ENCODE measurements at places on chromosomes 3 and 15. TPM values are rescaled to one million over a fixed set of nuclear protein-coding genes. Genes with fewer than 3 reads are reported as not detected.

DNA sequence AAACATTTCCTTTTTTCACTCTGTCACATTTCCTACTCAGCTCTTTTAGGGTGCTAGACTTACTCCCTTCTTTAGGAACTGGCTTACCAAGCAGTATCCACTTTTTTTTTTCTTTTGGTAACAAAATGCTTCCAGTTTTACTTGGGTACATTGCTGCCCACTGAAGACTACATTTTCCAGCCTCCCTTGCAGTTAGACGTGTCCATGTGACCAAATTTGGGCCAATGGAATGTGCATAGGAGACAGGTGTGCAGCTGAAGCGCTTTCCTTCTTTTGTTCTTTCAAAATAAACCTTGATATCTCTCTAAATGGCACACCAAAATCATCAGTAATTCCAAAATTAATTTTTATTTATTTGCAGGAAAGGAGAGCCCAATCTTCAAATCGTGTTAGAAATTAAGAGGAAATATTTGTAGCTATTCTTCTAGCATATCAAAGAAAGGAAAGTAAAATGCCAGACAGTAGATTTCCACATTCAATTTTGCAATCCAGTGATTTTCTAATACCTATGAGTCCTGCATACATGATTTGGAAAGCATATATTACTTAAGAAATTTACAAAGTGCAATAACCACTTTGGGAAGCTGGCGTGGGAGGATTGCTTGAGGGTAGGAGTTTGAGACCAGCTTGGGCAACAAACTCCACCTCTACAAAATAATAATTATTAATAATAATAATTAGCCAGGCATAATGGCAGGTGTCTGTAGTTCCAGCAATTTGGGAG is 422.0 kb upstream of the FRG2C start:
- H3K27ac ChIP-seq: no peak overlapping the region
- no peaks in the 10 kb centered on the region for H3K36me3 ChIP-seq
- H3K4me3 ChIP-seq: no peak overlapping the region
- DNase-seq: no peak
- H3K4me1 ChIP-seq: no peaks in the 10 kb centered on the region

GRCh38 chr3:31815006-31815405 is 166.1 kb downstream of the OSBPL10 start:
- no peaks in the 10 kb centered on the region for H3K36me3 ChIP-seq
- no peaks in the 10 kb centered on the region for H3K27me3 ChIP-seq
- no peak overlapping the region for H3K4me3 ChIP-seq
- H3K4me1 ChIP-seq: peaks cover 11% of the 10 kb centered on the region
- DNase-seq: no peak

GRCh38 chr3:12751571-12751970 is 7.5 kb downstream of the TMEM40 start:
- H3K4me3 ChIP-seq: no peak overlapping the region
- H3K4me1 ChIP-seq: peaks cover 4% of the 10 kb centered on the region
- no peaks in the 10 kb centered on the region for H3K27me3 ChIP-seq
- H3K36me3 ChIP-seq: no peaks in the 10 kb centered on the region
- no peak overlapping the region for H3K27ac ChIP-seq

DNA sequence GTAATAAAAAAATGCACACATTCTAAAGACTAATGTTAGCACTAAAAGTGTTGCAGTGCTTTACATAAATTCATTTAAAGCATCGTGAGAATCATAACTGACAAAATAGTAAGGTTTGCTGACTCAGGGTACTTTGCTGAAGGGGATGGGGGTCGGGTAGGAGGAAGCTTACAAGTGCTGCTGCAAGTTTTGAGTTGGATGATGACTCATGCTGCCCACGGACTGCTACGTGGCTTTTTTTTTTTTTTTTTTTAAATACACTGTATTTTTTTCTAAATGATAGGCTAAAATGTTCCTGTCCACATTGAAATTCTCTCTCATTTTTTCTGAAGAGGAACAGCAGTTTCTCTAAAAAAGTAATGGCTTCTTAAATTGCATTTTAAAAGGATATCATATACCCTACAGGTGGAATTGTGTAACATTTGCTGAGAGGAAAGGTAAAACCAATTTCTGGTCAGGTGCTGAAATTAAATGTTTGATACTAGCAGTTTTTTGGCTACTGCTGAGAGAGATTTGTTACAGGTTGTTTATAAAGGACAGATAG is 2.2 kb downstream of the MAPK6 start:
- H3K4me3 ChIP-seq: peak overlapping the region; percentile 79
- DNase-seq: peak; percentile 35
- H3K4me1 ChIP-seq: peaks cover 24% of the 10 kb centered on the region
- peak overlapping the region; percentile 85 for H3K27ac ChIP-seq

- no peak for DNase-seq
- H3K27me3 ChIP-seq: no peaks in the 10 kb centered on the region
- no peaks in the 10 kb centered on the region for H3K36me3 ChIP-seq
- H3K4me1 ChIP-seq: peaks cover 19% of the 10 kb centered on the region
- H3K4me3 ChIP-seq: no peak overlapping the region
- no peak overlapping the region for H3K27ac ChIP-seq
Measured at GRCh38 chr15:51134416-51135199, 39.9 kb upstream of the TNFAIP8L3 start.

- H3K27me3 ChIP-seq: no peaks in the 10 kb centered on the region
- H3K4me3 ChIP-seq: no peak overlapping the region
- H3K4me1 ChIP-seq: no peaks in the 10 kb centered on the region
- no peaks in the 10 kb centered on the region for H3K36me3 ChIP-seq
Measured at GRCh38 chr15:53072077-53072476, 281.9 kb upstream of the ONECUT1 start.

DNA sequence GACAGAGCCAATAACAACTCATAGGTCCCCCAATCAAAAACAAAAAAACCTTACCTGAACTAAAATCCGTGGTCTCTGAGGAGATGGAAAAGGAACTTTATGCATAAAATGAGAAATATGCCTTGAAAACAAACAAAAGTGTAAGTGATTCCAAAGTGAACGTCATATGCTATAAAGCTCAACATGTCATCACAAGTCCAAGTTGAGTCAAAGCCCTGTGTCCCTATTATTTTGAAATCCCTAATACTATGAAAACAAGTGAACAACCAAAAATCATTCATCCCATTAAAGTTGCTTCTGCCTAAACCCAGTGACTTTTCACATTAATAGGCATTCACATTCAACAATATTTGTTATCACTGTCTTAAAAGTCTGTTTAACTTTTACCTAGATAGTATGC is 59.4 kb downstream of the DENND4A start:
- no peak overlapping the region for H3K4me3 ChIP-seq
- H3K27ac ChIP-seq: no peak overlapping the region
- no peaks in the 10 kb centered on the region for H3K27me3 ChIP-seq
- H3K4me1 ChIP-seq: no peaks in the 10 kb centered on the region
- DNase-seq: no peak

DNA sequence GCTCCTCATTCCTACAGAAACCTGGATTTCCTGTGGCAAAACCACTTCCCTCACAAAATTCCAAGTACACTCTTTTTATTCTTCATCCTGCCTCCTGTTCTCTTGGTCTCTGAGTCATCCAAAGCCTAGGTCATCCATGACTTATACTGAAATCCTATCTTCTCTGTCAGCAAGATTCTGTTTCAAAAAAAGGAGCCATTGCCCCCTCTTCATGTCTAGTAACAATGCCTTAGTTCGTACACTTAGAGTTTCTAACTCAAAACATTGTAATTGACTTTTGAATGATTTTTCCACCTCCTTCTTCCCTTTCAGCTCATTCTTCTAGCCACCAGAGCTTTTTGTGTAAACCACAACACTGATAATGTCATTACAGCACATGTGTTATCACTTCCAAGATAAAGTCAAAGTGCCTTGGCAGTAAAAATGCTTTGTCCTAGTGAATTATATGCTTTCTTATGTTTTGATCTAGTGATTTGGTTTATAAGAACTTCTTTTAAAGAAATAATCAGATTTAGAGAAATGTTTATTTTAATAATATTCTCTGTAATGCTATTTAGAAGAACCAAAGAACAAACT is 256.5 kb upstream of the NECTIN3 start:
- H3K4me1 ChIP-seq: no peaks in the 10 kb centered on the region
- H3K36me3 ChIP-seq: no peaks in the 10 kb centered on the region
- DNase-seq: no peak
- H3K27ac ChIP-seq: no peak overlapping the region
- no peak overlapping the region for H3K4me3 ChIP-seq
- H3K27me3 ChIP-seq: no peaks in the 10 kb centered on the region

DNA sequence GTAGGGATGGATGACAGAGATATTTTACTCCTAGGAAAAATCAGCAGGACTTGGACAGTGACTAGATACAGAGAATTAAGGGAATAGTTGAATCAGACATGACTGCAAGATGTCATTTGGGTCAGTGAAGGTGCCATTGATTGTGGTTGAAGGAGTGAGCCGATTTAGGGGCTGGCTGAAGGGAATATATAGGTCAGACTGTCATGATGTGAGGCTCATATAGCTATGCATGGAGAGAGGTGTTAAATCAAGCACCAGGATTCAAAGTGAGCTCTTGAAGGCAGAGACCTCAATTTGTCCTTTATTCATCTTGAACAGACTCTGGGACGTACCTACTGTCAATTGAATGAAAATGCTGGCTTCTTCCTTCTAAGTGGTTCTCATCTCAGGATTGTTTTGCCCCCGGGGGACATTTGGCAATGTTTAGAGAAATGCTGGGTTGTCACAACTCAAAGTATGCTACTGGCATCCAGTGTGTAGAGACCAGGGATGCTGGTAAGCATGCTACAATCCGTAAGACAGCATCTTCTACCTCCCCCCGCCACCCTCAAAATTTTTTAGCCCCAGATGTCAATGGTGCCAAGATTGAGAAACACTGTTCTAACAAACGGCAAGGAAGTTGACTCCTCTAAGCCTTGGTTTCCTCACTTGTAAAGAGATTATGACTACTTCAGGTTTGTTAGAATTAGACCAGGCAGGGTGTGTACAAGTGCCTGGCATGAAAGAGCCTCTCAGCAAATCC is 7.8 kb downstream of the ATP2C1 start:
- H3K4me1 ChIP-seq: peaks cover 39% of the 10 kb centered on the region
- no peak overlapping the region for H3K4me3 ChIP-seq
- H3K36me3 ChIP-seq: no peaks in the 10 kb centered on the region
- no peak for DNase-seq
- H3K27ac ChIP-seq: no peak overlapping the region
- no peaks in the 10 kb centered on the region for H3K27me3 ChIP-seq

The B3GNT5 gene
- 3.1 TPM for total RNA-seq

Measured in thoracic aorta (tissue), 2 donors.